ENCODE measurements at places on chromosomes 7 and 10.

- no peak for DNase-seq
Measured at GRCh38 chr7:151135525-151135845, 32.0 kb downstream of the GBX1 start.

- no peak for DNase-seq
Measured at GRCh38 chr10:36437367-36437766, 688.0 kb upstream of the ANKRD30A start.

DNA sequence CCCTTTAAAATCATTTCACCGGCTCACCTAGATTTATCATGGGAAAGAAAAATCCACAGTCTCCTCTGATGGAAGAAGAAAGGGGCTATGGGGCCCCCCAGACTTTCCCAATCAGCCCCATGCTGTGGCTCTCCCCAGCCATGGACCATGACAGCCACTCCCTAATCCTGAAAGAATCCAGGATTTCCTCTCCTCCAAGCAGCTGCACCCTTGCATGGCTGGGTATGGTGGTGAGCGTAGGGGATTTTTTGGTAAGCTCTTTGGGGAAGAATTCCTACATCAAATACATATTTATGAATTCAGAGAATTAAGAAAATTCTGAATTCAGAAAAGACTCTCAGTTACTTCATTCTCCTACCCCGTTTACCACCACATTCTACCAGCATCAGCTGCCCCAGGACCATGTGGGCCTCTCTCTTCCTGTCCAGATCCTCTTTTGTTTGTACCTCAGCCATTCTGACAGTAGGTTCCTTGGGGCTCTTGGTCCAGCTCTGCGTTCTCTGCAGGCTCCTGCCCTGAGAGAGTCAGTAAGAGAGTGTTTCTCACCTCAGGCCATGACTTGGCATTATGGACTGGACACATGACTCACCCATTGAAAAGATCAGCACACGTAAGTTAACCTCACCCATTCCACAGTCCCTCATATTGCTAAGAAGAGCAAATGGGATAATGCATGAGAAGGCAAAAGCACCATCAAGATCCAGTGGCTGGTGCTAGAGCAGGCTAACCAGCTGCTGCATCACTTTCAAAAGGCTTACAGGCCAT lies 337.8 kb downstream of the ELMO1 start:
- DNase-seq: no peak

GRCh38 chr7:149414745-149415390 lies 46.0 kb downstream of the ZNF777 start:
- DNase-seq: peak; percentile 81
